ENCODE measurements at places on chromosomes 4 and X.

DNA sequence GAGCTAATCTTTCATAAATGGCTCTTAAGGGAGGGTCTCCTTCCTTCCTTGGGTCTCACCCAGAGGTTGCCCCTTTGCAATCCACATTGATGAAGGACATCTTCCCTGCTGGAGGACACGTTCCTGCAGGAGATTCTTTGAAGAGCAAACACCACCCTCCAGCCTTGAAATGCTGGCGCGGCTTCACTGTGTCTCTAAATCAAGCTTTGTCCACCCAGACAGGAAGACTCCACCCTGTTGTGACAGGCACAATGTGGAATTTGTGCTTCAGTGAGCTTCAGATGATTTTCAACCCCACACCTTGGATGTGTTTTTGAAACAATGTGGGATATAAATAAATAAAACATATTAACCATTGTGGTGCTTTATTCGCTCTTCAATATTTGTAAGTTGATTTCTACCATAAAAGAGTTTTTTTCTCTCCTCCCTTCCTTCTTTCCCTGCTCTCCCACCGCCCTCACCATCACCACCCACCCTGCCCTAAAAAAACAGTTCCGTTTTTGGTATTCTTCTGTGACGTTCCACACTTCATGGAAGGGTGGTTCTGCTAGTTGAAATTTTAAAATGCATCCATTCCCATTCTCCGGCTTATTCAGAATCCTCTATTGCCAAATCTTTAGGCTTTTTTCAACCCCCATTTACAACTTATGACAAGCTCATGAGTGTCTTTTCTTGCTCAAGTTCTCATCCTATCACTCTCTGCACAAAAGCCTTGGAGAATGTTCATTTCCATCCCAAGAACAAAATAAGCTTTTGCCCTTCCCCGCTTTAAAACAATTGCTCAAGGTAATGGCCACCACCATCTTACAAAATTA, 264.3 kb downstream of the RAPGEF2 start:
- no peak for DNase-seq

DNA sequence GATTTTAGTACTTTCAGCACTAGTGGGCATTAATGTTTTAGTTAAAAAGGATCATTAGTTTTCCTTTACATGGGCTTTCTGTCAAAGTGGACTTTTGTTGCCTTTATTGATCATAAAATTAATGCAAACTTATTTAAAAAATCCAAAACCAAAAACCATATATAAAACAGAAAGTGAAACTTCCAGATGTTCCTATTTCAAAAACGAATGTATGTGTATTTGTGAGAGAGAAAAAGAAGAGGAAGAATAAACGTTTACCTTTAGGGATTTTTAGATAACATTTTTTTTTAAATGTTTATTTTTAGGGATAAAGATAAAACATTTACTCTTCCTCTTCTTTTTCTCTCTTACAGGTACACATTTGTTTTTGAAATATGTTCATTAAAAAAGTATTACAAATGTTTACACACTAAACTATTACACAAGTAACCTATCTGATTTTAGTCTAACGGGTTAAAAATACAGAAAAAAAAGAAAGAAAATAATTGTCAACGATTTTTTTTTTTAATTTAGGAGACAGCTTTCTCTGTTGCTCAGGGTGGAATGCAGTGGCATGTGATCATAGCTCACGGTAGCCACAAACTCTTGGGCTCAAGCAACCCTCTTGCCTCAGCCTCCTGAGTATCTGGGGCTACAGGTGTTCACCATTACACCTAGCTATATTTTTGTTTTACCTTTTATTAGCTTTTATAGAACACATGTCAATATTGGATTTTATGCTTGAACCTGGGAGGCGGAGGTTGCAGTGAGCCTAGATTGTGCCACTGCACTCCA, 16.8 kb upstream of the COX18 start:
- no peak for DNase-seq

GRCh38 chr4:141977433-141977832, 341.1 kb downstream of the IL15 start:
- DNase-seq, result peak; percentile 4

DNA sequence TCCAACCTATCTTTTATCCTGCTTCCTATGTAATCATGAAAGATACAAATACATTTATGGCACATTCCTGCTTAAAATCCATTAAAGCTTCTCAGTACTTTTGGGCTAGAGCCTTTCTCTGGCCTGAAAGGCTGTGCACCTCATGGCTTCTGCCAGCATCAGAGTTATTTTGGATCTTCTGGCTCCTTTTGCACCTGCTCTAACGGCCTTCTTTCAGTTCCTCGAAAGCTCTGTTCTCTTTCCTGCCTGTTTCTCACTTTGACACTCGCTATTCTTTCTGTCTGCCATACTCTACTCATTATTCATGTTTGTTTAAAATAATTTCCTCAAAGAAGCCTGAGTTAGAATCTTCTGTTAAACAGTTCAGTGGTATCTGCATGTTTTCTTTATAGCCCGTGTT, 86.0 kb downstream of the LRP2BP start:
- DNase-seq, result peak; percentile 30

DNA sequence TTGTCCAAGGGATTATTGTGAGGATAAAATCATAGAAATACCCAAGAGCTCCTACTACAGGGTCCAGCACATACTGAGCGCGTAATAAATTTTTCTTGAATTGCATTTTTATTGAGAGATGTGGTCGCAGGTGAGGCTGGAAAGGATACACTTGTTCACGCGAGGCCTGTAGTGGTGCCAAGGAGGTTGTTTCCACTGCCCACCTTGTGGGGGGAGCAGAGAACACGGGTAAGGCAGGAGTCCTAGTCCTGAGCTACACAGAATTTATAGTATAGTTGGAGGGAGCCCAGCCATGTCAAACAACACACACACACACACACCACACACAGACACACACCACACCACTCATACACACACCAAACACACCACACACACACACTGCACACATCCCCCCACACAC, 31.8 kb upstream of the CYP4V2 start:
- DNase-seq, result no peak

DNA sequence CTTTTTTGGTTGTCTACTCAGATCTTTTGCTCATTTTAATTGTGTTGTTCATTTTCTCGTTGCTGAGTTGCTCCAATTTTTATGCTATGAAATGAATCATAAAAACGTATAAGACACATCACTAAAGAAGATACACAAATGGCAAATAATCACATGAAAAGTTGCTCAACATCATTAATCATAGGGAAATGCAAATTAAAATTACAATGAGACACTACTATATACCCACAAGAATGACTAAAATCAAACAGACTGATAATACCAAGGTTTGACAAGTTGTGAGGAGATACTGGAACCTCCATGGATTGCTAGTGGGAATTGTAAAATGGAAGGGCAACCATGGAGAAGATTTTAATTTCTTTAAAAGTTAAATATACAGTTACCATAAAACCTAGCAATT, 17.0 kb downstream of the GSTCD start:
- no peak for DNase-seq

GRCh38 chr4:81164623-81165416, 50.2 kb downstream of the PRKG2 start:
- no peak for DNase-seq

DNA sequence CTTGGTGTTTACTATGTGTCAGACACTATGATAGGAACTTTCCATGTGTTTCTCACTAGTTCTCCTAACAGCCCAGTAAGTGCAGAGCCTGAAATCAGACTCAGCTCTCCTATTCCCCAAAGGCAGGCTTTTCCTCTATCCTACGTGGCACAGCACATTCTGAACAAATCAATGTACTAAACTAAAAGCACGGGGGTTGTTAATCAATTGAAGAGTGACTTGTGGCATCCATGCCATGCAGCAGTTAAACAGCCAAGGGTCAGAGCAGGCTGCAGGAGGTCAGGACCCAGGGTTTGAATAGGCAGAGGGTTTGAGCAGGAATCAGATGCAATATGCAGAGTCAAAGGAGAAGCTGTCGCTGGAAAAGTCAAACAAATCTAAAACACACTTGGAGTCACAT, 289.7 kb upstream of the LDB2 start:
- DNase-seq, result no peak

DNA sequence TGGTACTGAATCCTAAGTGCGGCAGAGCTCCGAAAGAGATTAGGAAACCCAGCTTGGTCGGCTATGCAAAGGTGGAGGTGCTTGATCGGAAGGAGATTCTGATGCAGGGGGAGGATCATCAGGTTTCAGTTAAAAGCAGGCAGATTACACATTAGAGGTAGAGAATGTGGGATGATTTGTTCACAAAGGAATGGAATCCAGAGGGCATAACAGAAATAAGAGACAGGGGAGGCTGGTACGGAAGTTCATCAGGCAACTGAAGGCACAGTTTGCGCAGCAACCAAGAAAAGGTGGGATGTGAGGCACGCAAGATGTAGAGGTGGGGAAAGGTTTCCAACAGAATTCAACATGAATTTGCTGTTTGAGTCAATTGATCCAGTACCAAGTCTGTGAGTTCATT, 424 bp upstream of the ZNF330 start:
- no peak for DNase-seq

- peak; percentile 5 for DNase-seq
Observed at GRCh38 chrX:97211070-97211469, 327.4 kb downstream of the RPA4 start.

DNA sequence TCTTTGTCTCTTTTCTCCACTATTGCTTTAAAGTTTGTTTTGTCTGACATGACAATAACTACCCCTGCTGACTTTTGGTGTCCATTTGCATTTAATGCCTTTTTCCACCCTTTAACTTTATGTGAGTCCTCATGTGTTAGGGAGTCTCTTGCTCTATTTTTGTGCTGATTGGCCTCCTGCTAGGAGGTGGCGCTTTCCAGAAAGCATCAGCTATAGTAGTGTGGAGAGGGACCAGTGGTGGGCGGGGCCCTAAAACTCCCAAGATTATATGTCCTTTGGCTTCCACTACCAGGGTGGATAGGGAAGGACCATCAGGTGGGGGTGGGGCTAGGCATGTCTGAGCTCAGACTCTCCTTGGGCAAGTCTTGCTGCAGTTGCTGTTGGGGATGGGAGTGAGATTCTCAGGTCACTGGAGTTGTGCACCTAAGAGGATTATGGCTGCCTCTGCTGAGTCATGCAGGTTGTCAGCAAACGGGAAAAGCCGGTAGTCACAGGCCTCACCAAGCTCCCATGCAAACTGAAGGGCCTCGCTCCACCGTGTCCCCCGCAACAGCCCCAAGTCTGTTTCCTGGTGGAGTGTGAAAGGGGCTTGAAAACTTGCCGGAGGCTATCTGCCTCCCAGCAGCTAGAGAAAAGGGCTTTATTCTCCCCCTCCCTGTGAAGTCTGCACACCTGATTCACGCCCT, 156.3 kb downstream of the CPEB2 start:
- DNase-seq, result no peak

DNA sequence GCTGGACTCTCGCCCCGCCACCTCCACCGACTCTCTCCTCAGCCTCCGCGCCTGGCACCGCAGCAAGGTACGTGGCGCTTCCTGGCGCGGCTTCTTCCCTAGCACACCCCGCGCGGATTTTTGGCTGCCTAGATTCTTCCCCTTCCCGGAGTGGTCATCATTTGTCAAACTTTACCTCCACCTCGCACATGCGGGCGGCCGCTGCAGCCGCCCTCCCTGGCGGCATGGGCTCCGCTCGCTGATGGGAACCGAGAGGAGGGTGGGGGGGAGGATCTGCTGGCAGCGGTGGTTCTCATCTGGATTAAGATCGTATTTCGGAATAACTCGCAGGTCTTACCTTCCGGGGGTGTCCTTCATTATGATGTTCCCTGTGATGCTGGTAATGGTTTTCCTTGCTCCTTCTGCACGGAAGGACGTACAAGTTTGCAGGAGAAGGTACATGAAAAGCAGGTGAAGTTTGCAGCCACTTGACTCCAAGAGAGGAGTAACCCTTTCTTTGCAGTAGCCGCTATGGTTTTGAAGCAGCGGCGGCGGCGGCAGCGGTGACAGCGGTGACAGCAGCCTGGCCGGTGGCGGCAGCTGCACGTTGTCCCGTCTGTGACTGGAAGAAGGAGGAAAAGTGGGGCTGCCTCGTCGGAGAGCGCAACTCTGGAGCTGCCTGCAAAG, 2183.9 kb upstream of the TENM3 start:
- DNase-seq, result no peak

Data from activated CD4-positive, alpha-beta T cell treated with anti-CD3 and anti-CD28 coated beads, Interleukin-2, Interleukin-6, amounts not matched to agents 100 ng/mL and 50 ng/mL, durations not matched to agents 16 hours and 8 hours (primary cell).